GM23338 (cell line): ENCODE measurements at places on chromosomes 1 and 21.

DNA sequence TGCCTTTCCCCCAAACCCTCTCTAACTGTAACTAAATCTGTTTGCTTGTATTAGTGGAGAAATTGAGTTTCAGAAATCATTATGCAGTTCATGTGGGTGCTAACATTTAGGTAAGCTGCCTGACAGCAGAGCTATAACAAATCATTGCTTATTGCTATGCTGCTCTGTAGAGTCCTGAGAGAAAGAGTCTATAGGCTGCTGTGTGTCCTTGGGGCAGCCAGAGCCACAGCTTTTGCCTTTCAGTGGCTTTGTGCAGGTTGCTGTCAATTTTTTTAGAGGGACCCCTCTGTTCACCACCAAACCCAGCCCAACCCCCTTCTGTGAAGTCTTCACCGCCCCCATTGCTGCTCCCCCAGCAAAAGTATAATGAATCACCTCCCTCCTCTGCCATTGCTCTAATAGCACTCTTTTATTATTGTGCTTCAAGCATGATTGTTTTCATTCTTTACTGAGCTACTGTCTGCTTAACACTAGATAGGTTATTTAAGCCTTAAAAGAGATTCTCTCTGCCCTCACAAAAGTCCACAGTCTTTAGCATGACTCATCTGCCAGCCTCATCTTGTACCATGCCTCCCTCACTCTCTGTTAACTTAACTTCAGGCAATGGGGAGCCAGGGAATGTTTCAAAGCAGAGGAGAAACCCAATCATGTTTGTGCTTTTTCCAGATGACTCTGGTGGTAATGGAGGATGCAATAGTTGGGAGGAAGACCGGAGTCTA lies 38.6 kb downstream of the DIRAS3 start:
- DNase-seq, result no peak

DNA sequence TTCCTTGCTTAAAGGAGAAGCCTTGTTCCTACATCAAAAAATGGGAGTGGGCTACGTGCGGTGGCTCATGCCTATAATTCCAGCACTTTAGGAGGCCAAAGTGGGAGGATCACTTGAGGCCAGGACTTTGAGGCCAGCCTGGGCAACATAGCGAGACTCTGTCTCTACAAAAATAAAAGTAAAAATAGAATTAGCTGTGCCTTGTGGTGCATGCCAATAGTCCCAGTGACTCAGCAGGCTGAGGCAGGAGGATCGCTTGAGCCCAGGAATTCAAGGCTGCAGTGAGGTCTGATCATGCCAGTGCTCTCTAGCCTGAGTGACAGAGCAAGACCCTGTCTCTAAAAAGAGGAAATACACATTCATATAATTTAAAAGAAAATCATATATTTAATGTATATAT lies 127.1 kb downstream of the C1orf21 start:
- DNase-seq, result no peak

DNA sequence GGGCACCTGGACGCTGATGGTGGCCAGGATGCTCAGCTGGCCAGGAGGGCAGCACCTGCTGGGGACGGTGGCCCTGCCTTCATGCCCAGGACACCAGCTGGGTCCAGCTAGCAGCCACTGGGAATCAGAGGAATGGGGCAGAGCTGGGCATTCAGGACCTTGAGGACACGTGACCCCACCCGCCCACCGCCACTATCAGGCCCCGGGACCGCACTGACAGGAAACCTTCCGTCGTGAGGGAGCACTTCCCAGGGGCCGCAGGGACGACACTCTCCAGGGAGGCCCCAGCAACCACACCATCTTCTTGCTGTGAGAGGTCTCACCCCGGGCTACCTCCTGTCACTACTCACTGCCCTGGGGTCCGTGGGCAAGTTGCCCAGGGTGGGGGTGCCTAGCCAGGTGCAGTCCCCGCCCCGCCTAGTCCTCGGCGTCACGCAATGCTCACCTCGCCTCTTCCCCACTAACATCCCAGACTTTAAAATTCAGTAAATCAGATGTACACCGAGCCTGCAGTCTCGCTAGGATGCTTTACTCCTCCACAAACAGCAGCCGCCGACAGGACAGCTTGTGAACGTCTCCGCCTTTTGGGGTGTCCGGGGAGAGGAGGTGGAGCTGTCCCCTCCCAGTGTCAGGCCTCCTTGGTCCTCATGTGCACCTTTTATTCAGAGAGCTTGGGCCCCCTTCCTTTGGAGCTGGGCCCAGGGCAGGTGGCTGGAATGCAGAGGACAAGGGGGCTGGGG lies 4.9 kb downstream of the VWA1 start:
- DNase-seq, result no peak

GRCh38 chr1:43970502-43970901 lies 692 bp downstream of the DPH2 start:
- DNase-seq, result no peak

DNA sequence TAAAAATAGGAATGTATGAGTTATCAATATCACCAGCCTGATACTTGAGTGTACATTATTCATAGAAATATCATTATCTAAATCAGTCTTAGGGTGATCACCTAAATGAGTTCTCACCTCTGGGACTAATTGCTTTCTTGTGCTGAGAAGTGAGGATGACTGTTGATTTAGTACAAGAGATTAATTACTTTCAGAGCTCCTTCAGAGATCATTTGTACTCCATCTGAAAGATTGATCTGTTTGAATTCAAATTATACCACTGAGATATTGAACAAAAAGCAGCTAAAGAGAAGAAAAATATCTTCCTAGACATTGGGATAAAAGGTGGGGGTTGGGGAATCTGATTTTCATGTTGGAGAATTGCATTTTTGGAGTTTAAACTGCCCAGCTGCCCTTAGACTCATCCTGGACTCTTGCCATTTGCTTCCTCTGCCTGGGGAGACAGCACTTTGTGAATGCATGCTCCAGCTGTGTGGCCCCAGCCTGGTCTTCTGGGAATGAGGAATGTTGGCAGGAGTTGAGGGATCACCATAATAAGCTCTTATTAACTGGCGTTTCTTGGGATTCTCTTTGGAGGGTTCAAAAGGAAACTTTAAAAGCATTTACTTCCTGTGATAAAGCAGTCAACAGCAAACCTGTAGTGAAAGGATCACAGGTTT lies 19.7 kb upstream of the PGBD2 start:
- DNase-seq, result peak; percentile 36

- DNase-seq, result no peak
Observed at GRCh38 chr1:36440044-36440443, 10.2 kb downstream of the OSCP1 start.

- DNase-seq, result peak; percentile 70
Observed at GRCh38 chr1:25692560-25692959, 76.0 kb downstream of the MAN1C1 start.

GRCh38 chr1:150160964-150161621 lies 11.4 kb downstream of the PLEKHO1 start:
- DNase-seq, result no peak

GRCh38 chr1:214844319-214844718 lies 238.2 kb upstream of the KCNK2 start:
- no peak for DNase-seq

- DNase-seq, result no peak
Observed at GRCh38 chr21:36965720-36966065, 776 bp downstream of the HLCS start.

- DNase-seq, result peak; percentile 41
Observed at GRCh38 chr1:31939484-31940329, 1.5 kb upstream of the PTP4A2 start.

DNA sequence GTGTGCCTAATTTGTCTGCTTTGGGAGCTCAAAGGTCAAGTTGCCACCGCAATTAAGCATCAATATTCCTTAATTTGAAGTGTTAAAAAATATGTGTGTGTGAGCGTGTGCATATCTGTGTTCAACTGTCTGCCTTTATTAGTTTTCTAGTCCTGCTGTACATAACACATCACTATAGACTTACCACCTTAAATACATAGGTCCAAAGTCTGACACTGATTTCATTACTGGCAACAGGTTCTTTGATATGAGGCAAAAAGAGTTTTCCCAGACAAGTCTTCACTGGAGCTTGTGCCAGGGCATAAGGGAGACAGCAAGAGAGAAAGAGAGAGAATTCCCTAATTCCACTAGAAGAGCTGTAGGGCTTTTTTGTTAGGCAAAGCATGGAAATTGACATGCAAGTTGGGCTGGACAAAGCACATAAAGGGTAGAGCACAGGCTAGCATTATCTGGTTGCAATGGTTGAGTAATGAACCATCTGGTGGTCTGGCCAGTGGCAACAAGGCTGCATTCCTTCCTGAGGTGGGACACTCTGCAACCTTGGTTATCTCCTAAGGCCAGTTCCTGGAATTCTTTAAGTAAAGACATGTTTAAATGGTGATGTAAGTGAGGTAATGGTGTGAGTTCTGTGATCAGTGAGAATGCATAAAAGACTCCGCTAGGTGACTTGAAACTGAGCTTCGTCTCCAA lies 457.2 kb upstream of the ADAMTS5 start:
- peak; percentile 65 for DNase-seq

DNA sequence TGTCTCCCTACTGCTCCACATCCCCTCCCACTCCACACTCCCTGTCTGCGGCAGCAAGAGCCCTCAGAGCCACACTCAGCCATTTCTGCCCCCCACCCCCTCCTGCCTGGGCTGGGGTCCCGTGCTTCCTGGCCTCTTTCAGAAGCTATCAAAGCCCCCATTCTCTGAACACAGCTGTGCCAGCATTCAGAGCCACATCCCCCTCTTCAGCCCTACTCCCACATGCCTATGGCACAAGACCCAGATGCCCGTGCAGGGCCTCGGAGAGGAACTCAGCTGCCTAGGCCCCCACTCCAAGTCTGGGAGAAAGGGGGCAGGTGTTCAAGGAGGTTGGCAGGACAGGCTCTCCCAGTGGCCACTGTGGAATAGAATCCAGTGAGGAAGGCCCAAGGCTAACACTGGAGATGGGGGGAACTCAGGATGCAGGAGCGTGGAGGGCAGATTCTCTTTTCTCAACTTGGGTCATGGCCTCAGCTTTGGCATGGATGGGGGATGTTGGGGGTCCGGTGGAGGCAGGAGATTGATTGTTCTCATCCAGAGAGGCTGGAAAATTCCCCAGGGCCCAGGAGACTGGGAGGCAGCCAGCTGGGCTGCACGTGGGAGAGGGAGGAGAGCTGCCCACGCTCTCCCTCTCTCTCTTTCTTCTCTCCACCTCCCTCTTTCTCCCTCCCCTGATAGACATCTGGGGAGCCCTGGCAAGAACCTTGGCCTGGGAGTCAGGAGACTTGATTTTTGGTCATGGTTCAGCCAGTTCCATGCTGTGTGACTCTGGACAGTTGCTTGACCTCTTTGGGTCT lies 3.5 kb upstream of the BCAN start:
- no peak for DNase-seq

GRCh38 chr1:41312991-41313645 lies 48.1 kb upstream of the FOXO6 start:
- DNase-seq, result no peak

- DNase-seq, result no peak
Observed at GRCh38 chr1:221620437-221621384, 121.2 kb downstream of the DUSP10 start.

DNA sequence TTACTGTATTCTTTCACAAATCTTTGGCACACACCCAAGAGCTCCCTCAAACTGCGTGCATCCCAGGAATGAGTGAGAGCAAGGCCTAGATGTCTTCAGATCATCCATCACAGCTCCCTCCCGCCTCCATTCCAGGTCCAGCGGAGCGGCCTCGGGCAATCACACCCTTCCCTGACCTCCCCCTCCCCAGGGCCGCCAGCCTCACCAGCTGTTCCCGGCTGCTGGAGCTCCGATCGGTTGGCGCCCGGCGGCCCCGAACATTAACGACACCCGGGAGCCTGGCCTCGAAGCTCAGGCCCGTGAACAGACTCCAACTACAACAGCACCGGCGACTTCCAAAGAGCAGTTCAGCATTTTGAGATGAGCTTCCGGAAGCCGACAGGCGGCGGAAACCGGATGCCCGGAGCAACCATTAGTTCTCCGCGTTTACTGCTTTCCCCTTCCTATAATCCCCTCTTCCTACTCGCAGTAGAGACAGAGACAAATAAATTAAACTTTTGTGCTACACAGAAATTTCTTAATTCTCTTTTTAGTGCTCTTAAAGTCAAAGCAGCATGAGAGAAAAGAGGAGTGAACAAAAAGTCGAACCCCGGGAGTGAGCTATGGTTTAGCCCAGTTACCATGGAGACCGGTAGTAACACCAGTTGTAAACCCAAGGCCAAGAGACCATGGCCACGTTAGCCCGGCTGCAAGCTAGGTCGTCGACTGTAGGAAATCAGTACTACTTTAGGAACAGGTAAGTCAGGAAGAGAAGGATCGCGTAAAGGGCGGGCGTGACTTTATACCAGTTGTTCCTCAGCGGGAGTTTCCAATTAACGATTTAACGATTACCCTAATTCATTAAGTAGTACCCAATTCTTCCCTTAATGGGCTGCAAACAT lies at the start of the genes GPATCH2 and SPATA17:
TSS of gene GPATCH2 (minus strand) at position 380 of the 881 bp plus-strand sequence. CDS start at position 261, 119 bp downstream.
TSS of gene SPATA17 (plus strand) at position 634 of the 881 bp plus-strand sequence. CDS start at position 669, 35 bp downstream.
- DNase-seq, result peak; percentile 94

GRCh38 chr21:36437745-36438128 lies 42.2 kb downstream of the CLDN14 start:
- no peak for DNase-seq

- no peak for DNase-seq
Observed at GRCh38 chr1:38050397-38051078, 3.9 kb upstream of the POU3F1 start.

DNA sequence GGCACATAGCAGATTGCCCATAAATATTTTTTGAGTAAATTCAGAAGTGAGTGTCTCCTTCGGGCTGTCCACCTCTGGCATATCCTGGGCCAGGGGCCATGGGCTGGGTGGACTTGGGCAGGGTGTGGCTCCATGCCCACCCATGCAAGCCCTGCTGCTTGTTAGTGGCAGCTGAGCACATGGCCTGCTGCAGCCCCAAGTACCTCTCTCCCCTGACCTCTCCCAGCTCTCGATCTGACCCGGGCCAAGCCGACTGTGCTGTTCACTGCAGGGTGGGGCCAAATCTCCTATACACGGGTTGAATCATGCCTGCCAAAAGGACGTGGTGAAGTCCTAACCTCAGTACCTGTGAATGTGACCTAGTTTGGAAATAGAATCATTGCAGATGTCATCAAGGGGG lies 132.5 kb upstream of the C1orf174 start:
- no peak for DNase-seq

- DNase-seq, result peak; percentile 50
Observed at GRCh38 chr1:156075162-156075561, 7.1 kb downstream of the MEX3A start.

DNA sequence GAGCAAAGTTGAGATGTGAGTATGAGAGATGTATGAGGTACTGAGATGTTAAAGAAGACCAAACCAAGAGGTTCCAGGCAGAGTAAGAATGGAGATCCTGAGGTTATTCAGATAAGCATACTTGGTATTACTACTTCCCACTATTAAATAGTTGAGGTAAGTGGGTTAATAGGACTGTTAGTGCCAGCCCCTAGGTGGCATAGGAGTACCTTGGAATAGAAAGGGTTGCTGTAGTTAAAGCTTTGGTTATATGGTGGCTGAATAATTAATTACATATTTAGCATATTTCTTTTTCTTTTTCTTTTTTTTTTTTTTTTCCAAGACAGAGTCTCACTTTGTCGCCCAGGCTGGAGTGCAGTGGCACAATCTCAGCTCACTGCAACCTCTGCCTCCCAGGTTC lies 397.9 kb upstream of the TMPRSS15 start:
- peak; percentile 48 for DNase-seq
